ENCODE measurements at places on chromosomes 12 and 14.

DNA sequence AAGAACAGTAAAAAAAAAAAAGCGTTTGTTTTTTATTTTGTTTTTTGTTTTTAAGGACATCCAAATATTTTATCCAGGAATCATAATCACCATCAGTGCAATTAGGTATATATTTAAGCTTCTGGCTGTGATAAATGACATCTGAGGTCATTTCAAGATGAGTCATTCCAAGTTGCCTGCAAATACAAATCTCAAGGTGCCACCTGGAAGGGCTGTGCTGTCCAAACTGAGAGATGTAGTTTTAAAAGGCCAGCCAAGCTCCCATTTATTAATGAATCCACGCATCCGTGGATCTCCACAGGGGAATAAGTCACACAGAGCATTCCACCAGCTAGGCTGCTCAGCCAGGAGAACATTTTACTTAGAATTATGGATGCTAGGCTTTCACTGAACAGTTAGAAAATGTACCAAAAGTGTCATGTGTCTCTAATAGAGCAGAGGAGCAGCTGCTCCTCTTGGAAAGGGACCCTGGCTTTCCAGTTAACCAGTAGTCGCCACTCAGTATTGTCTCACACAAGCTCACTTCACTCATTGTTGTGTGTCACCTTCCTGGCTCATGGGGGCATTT, 1151.4 kb upstream of the TMEM132C start:
- ATAC-seq = no peak

DNA sequence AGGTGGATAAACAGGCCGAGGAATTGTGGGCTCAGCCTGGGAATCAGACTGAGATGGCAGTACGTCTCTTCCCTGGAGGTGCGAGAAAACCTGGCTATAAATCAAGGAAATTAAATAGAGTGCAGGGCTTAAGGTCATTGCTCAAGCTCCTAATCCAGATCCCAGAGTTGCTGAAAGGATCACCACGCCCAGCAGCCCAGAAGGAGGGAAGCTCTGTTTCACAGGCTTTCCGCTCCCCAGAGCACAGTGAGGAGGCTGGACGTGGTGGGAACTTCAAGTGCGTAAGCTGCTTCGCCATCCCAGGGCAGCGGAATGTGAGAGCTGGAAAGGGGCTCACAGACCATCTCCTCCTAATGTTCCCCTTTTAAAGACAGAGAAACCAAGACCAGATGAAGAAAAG, 651.6 kb upstream of the TBX3 start:
- no peak for ATAC-seq

GRCh38 chr14:100547633-100548294, 39.5 kb downstream of the BEGAIN start:
- ATAC-seq = peak; percentile 26

- ATAC-seq = peak; percentile 8
Measured at GRCh38 chr14:99605299-99605961, 1.4 kb upstream of the CCDC85C start.

All from gastroesophageal sphincter (tissue), 4 donors.